ENCODE measurements at places on chromosomes 3 and 15.

GRCh38 chr3:128723477-128723876 is 2.5 kb upstream of the RAB7A start:
- no peak for DNase-seq

DNA sequence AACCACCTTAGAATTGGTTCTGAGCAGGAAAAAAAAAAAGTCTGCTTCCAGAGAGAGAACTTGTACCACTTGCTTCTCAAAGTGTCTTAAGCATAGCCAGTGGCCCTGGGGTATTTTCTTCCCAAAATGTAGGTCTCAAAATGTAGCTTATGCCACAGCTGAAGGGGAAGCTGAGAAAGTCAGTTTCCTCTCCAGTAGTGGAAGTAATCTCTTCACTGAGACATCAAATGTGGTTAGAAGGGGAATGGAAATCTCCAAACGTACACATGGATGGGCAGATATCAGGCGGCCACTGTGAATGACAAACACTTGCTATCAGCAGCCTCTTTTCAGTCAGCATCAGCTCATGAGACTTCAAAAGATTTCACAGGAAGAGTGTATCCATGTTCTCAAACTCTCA is 841.2 kb downstream of the TUSC7 start:
- no peak for DNase-seq

- no peak for DNase-seq
Measured at GRCh38 chr3:24548278-24548677, 53.6 kb upstream of the THRB start.

GRCh38 chr15:55660153-55660552 is 72.0 kb upstream of the PYGO1 start:
- DNase-seq = no peak

GRCh38 chr3:99699841-99700240 is 61.4 kb downstream of the COL8A1 start:
- peak; percentile 55 for DNase-seq
